ENCODE measurements at places on chromosomes 1 and 21.

GRCh38 chr1:33120436-33121231 is 39.7 kb downstream of the AZIN2 start:
- DNase-seq, result no peak

- DNase-seq, result no peak
These were observed 41.8 kb downstream of the CRYAA start for GRCh38 chr21:43210454-43211071.

- DNase-seq, result no peak
These were observed 25.1 kb downstream of the WDR64 start for GRCh38 chr1:241677201-241677600.

DNA sequence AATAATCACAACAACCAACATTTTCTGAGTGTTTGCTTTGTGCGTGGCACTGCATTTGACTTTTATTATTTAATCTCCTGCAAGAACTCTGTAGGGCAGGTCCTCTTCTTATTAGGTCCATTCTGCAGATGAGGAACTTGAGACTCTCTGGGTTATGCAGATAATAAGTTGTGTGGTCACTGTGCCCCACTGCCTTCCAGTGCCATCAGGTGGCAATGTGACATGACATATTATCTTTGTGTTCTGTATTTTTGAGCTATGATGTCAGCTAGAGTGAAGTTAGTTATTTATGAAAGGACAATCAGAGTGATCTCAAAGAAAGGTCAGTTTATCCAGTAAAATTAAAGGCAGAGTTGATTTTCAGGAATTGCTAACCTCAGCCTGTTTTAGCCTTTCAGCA is 196.0 kb downstream of the FMN2 start:
- DNase-seq, result no peak

GRCh38 chr21:31476263-31477022 is 132.4 kb upstream of the TIAM1 start:
- peak; percentile 8 for DNase-seq

- no peak for DNase-seq
These were observed 11.7 kb upstream of the ENO1 start for GRCh38 chr1:8889925-8890785.

DNA sequence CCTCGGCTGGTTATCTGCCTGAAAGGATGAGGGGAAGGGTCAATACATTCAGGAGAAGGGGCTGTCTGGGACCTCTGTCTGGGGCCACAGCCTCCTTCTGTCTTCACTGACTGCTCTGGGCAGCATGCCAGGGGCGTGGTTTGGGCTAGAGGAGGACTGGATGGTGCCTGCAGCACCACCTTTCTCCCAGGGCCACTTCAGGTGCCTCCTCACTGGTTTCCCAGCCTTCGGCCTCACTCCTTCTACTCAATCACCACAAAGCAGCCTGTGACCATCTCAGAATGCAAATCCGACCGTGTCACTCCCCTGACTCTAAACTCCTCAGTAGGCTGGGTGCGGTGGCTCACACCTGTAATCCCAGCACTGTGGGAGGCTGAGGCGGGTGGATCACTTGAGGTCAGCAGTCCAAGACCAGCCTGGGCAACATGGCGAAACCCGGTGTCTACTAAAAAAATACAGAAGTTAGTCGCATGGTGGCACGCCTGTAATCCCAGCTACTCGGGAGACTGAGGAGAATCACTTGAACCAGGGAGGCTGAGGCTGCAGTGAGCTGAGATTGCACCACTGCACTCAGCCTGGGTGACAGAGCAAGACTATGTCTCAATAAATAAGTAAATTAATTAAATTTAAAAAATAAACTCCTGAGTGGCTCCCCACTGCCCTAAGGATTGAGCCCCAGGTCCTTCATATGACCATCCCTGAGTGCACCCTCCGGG is 50.1 kb upstream of the ECE1 start:
- DNase-seq, result no peak

DNA sequence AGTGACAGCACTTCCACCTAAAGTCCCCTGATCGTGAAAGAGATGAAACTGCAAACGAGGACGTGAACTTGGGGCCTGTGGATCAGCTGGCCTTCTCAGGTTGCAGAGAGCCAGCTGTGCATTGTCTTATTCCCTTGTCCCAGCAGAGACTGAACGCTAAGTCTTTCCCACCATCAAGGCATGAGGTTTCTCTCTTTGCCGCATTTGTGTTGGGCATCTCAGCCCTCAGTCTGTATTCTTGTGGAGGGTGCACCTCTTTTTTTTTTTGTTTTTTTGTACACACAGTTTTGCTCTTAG is 71.4 kb downstream of the KIF26B start:
- no peak for DNase-seq

GRCh38 chr1:28450561-28450960 is 55.3 kb upstream of the RCC1 start:
- DNase-seq, result no peak

- DNase-seq, result no peak
These were observed 142.6 kb upstream of the CTTNBP2NL start for GRCh38 chr1:112253366-112253765.

DNA sequence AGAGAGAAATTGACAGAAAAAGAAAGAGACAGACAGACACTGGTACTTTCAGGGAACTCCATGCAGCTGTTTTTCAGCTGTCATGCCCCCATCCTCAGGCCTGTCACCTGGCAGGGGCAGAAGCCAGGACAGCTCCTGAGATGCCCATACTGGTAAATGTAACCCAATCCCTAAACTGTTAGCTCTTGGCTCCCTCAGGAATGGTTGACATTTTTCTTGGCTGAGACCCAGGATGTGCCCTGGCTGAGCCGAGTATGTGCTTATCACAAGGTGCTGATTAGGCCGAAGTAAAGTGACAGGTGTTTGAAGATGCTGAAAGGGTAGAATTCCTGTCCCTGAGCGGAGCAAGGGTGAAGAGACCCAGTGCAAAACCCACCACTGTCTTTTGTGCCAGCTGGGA is 50.7 kb downstream of the PGM1 start:
- no peak for DNase-seq

DNA sequence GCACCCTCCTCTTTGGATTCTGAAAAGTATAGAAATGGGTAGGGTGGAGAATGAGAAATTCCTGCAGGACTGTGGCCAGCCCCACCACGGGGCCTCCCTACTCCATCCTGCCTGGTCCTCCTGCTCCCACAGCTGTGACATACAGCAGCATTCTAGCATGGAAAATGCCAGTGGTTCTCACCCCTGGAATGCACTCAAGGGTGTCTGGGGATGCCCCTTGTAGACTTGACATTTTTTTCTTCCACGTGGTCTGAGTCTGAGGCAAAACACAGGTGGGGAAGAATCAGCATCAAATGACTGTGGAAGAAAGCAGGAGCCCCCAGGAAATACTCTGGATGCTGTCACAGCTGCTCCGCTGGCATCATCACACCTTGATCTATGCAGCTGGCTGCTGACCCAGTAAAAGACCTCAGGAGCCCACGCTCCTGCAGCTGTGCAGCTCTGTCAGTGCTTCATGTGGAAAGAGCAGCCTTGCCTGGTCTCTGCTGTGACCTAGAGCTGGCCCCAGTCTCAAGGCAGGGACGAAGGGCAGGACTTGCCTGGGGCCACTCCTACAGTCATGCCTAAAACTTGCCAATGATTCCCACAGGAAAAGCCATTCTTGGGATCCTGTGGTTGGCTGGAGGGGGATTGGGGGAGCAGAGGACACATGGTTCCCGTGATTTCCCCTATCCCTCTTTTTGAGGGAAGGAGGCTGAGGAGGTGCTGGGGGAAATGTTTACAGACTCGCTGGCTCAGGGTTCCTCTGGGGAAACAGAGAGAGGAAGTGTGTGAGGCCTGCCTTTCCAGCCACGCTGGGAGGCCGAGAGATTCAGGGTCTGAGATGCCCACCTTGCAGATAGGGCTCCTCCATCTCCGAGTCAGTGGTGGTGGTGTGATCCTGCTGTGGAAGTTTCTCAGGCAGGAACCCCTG is 10.8 kb upstream of the A3GALT2 start:
- DNase-seq, result no peak

GRCh38 chr21:24148461-24148860 is 1458.8 kb downstream of the MRPL39 start:
- no peak for DNase-seq

DNA sequence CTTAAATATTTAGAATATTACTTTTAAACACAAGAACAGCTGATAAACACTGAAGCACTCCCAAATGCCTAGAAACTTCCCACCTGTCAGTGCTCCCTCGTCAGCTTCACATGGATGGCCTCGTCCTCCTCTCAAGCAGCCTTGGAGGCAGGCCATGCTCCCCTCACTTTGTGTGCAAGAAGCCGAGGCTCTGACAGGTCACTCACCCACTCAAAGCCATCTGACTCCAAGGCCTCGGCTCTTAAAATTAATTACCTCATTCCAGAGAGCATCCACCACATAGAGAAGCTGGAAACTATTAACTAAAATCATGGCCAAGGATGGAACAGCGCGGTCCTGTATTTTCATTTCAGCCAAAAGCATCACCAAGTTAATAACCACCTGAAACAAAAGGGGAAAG is 17.8 kb downstream of the LBR start:
- no peak for DNase-seq

DNA sequence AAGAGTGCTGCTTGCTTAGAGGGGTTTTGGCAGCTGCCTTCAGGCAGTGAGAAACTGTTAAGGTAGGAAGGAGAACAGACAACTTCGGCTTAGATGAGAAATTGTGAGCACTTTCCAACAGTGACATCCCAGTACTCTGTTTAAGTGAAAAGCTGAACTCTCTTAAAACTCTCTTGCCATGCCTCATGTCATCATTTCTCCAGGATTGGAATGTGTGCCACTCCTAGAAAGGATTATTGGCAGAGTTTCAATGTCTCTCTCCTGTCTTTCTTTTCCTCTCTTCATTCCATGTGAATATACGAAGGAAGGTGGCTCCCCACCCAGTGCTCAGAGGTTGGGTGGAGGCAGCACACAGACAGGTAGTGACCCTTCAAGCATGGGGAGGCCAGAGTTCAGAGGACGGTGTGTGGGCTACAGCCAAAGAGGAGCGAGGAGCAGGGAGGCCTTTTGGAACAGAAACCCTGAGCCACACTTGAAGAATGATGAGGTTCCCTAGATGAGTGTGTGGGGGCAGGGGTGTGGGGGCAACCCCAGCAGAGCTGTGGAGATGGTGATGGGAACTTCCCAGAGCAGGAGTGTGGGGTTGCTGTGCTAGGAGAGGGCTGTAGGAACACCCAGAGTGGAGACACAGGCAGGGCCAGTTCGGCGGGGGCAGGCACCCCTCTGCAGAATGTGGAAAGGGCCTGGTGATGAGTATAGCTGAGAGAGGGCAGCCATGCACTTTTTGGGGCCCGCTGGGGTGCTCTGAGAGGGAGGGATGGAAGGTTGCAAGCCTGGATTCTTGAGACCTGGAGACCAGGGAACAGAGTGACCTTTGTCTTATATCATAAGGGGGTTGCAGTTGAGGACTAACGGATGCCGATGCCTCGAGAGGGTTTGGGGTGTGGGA is 58.8 kb downstream of the GALNT2 start:
- DNase-seq, result no peak

GRCh38 chr1:16167331-16168143 is 11.7 kb upstream of the EPHA2 start:
- no peak for DNase-seq

GRCh38 chr1:24186993-24187790 is at the start of gene IFNLR1:
Gene IFNLR1 (minus strand): TSS chr1:24187289. CDS start chr1:24187248, 41 bp downstream.
- peak; percentile 53 for DNase-seq

DNA sequence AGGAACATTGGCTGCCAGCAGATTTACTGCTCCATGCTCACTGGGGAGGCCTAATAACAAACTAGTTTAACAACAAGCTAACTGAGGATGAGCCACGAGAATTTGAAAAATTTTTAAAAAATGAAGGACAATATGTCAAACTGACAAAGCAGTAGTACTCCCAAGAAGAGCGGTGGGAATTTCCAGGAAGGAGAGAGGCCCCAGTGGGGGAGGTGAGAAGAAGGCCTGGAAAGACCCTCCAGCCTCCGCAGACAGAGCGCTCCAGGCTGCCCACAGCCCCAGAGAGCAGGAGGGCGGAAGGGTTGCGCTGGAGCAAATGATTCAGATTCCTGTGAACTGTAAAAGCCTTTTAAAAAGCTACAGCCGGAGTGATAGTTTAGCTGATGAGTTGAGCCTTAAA is 78.5 kb downstream of the SIPA1L2 start:
- DNase-seq, result no peak

DNA sequence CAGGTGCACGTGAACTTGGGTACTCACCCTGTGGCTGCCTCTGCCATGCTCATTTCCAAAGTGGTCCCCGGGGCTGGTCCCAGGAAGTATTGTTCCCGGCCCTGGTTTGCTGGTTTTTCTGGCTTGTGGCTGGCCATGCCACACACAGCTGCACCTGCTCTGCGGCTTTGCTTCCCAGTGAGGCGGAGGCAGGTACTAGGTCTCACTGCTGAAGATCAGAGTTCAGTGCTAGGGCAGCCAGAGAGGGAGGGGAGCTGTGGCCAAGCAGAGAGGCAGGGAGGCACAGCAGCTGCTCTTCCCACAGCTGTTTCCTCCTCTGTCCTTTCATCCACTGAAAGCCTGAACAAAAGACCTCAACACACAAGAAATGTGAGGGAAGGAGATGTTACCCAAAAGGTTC is 30.5 kb downstream of the ENO1 start:
- no peak for DNase-seq

DNA sequence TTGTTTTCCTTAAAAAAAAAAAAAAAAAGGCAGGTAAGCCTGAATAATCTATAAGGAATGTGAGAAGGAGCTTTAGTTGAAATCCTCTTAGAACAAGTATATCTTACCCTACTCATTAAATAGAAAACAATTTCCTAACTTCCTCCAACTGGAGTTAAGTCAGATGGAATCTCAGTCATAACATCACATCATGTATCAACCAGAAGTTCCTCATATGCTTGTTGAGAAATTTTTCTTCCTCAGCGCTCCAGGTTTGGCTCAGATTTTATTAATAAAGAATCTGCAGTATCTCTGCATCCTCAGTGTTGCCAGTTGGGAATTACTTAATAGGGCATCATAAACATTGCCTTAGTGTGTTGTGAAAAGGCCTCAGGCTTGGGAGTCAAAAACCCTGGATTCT is 37.6 kb downstream of the DUSP10 start:
- DNase-seq, result no peak

GRCh38 chr1:244863491-244864252 is 671 bp downstream of the HNRNPU start:
- peak; percentile 21 for DNase-seq

GRCh38 chr1:15965228-15965767 is 10.6 kb downstream of the ZBTB17 start:
- DNase-seq, result no peak

GRCh38 chr1:17197696-17198095 is 7.2 kb upstream of the PADI1 start:
- no peak for DNase-seq

- no peak for DNase-seq
These were observed 1.2 kb downstream of the NIPAL3 start for GRCh38 chr1:24416666-24417391.

GRCh38 chr1:198520524-198521254 is 19.8 kb downstream of the ATP6V1G3 start:
- no peak for DNase-seq

GRCh38 chr21:45438391-45439145 is 33.6 kb downstream of the COL18A1 start:
- DNase-seq, result no peak

Data from NCI-H748 treated with DMSO at 0.1 percent for 48 hours (cell line).